Vagina (tissue), 2 donors: ENCODE measurements at places on chromosomes 6 and 20.
A peak's percentile ranks its signal among the peaks of the same experiment; 100 is the strongest.

DNA sequence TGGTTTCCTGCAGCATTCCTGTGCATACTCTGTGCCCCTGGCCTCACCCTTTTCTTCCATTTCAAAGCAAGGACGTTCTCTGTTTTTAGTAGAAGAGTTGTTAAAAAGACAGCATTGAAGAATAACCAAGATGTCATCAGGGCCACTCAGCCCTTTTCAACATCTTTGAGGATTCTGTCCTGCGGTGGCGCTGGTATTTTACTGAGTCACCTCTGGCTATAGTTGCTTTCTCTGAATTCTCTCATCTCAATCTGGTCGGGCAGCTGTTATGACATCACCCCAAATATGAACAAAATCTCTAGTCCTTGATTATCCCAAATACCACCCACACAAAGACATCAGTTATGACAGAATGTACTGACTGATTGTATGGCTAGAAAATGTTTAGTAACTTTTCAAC, 204.2 kb downstream of the GRIK2 start:
- no peak for DNase-seq

DNA sequence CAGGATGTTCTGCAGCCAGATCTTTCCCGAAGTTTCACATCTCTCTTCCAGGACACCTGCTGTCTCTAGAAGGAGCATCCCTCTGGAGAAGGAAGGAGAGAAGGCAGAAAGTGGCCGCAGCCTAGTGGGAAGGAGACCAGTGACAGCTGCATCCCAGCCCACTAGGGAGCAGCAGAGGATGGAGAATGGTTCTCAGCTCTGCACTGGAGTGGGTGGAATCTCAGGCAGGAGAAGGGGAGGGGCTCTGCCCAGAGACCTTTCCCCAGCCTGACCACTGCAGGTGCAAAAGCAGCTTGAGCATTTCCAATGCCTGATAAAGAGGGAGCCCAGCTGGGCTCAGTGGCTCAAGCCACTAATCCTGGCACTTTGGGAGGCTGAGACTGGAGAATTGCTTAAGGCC, 32.3 kb downstream of the NCR2 start:
- DNase-seq, result peak; percentile 62

GRCh38 chr6:6635869-6636268, 47.3 kb downstream of the LY86 start:
- no peak for DNase-seq

DNA sequence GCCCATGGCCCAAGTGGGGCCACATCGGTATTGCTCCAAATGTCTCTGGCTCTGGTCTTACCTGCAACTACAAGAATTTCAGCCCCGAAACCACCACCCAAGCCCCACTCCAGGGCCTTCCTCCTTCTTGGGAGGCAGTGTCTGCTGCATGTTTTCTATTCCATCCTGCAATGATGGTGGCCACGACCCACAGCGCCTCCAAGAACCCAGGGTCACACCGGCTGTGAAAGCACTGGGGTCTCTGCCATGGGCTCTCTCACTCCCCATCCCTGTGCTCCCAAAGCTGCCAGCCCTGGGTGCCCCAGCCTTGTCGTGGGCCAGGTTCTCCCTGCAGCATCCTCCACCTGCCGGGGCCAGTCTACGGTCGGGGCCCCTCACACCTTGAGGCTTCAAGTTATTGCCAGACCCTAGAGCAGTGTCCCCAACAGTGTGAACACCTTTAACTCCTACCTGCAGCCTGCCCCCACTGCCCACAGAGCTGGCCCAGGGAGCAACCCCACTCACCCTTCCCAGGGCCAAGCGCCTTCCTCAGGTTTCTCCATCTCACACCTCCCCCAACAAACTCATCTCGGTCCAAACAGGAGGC, 115.4 kb downstream of the JPH2 start:
- peak; percentile 87 for DNase-seq
